ENCODE measurements at places on chromosomes 3 and 15. TPM values are rescaled to one million over a fixed set of nuclear protein-coding genes. Genes with fewer than 3 reads are reported as not detected.
A peak's percentile ranks its signal among the peaks of the same experiment; 100 is the strongest.

DNA sequence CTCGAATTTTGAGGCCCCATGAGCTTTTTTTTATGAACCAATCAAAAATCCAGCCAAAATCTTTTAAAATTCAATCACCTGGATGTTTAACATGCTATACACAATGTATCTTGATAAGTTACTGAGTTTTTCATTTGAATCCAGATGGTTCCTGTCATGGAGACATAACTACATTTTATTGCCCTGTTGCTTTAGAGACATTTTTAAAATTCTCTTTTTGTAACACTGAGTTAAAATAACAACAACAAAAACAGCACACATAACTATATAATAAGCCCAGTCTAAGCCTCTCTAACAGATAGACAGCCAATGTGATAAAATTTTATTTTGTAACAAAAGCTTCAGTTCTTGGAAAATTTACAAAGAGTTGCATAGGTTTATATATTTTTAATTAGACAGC lies 1.8 kb downstream of the PROK2 start:
- no peak for DNase-seq

Gene SLC6A6
- 8.4 TPM for total RNA-seq

DNA sequence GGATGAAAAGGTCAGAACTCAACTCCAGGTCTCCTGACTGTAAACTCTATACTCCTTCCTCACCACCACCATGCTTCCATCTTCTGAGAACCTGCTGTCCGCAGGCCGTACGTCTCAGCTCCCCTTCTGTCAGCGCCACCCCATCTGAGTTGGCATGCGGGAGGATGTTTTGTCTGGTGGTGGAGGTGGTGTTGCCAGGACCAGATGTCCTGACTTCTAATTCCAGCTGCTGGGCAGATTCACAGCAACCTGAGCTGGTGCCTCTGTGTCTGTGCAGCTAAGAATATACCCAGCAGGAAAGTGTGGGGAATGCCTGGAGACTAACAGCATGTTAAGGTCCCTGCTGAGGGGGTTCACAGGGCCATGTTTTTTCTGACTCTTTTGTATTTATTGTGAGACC lies 23.2 kb downstream of the PLA1A start:
- DNase-seq = no peak

DNA sequence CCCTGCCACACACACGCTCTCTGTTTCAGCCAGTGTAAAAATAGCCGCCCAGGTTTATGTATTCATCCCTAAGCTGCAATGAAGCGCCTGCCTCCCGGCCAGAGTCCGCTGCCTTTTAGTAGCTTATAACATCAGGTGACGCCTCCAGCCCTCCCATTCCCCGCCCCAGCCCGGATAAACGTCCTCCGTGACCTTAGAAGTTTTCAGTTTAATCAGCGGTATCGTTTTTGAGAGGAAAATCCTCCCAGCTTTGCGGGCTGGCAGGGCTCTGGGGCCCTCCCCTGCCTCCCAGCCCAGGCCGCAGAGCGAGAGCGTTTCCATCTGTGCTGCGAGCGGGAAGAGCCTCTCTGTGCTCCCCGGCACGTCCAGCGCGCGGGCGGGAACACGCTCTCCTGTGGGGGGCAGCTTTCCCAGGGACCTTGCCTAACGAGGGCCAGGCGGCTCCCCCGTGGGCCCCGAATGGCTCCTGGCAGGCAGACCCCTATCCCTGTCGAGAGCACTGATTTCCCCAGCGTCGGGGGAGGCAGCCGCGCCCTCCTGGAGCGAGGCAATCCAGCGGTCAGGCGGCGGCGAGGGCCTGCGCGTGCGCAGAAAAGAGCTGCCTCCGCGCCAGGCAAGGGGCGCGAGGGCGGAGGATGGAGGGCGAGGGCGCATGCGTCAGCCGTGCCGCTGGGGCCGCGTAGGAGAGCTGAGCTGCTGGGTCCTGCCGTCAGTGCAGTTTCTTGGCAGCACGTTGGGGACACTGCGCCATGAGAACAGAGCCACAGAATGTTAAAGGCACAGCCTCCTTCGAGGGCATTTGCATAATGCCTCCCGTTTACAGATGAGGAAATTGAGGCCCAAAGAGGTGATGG lies 71.1 kb downstream of the CCNL1 start:
- peak; percentile 99 for DNase-seq

Gene GOLGA6L4
- total RNA-seq = 2.3 TPM

Gene ITIH4
- total RNA-seq = 12.2 TPM

Gene RGMA
- total RNA-seq = 35.7 TPM

Gene KIAA1143
- 26.7 TPM for total RNA-seq

GRCh38 chr15:72044956-72045355 lies 73.0 kb downstream of the MYO9A start:
- DNase-seq = no peak

DNA sequence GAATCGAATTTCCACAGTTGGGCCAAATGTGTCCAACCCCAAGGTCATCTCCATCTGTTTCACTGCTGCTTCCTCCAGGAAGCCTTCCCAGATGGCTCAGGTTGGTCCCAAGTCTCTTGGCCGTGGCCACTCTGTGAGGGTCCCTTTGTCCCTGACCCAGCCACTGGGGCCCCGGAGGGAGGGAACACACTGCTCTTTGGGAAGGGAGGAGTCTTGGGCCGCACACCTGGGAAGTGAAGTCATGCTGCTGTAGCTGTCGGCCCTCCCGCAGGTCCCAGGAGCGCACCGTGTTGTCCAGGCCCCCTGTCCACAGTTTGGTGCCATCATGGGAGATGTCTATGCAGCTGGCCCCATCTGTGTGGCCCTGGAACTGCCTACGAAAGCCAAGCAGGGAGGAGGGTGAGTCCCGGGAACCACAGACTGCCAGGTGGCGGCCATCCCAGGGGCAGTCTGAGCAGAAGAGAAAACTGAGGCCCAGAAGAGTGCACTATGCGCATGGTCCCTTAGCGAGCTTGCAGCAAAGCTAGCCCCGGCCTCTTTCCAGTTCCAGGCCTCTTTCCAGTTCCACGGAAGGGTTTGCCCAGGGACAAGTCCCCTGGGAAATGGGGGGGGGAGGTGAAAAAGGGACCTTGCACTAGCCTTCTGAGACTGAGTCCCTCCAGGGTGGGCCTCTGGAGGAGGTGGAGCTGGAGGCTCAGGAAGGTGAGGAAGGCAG lies 44.6 kb downstream of the TLE3 start:
- DNase-seq = peak; percentile 61

GRCh38 chr3:187400756-187401155 lies 32.6 kb downstream of the RTP4 start:
- DNase-seq = no peak

- DNase-seq = no peak
Observed at GRCh38 chr3:48125013-48125705, 63.1 kb downstream of the CDC25A start.

DNA sequence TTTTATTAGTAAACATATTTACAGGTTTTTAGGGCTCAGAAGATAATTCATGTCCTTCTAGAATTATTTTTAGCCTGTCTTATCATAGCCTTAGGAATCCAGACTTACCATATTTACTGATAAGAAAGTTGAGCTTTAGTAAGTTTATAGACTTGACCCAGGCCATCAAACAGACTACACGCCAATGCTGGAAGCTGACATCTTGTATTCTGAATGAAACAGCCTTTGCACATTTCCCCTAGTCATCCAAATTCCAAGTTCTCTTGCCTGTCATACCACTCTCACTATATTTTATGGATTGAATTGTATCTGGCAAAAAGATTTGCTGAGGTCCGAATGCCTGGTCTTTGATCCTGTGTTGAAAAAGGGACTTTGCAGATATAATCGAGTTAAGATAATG lies 58.6 kb downstream of the DRD3 start:
- no peak for DNase-seq

Gene BSN
- 0.71 TPM for total RNA-seq

DNA sequence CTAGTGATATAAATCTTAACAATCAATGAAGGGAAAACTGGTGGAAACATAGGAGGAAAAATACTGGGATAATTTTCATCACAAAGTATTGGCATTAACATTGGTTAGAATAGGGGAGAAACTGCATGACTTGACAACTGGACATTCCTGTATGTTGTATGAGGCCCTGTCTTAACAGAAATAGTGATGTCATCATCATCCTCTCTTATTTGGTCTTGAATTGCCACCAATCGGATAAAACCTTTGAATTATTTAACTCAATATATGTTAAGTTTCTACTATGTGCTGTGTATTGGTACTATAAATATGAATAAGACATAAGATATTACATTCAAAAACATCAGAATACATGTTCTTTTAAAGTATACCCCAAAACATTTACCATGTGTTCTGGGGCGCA lies 130.1 kb upstream of the CCDC54 start:
- DNase-seq = no peak

DNA sequence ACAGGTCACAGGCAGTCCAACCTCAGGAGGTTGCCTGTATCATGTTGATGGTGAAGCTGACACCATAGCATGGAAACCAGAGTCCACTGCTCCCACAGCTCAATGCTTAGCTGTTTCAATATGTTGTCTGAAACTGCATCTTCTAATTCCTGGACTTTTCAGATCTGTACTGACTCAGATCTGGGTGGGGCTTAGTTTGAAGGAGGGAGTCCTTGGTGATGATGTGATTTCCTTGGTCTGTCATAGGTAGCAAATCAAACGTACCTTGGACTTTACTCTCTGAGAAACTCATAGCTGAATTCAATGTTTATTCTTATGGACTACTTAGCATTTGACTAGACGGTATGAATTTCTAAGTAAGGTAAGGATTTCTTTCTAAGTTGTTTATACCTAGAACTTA lies at the start of gene HHLA2:
Gene HHLA2 (plus strand): TSS at position 310 of the 400 bp plus-strand sequence. CDS start 55,266 bp downstream, outside the sequence.
- DNase-seq = no peak

- DNase-seq = no peak
Observed at GRCh38 chr3:70614111-70614510, 301.7 kb upstream of the MDFIC2 start.
